Activated T-cell treated with anti-CD3 and anti-CD28 coated beads, Interleukin-2, amount 50 U/mL, for 48 hours (primary cell): ENCODE measurements at places on chromosomes 1 and 21.

GRCh38 chr1:31413405-31414001 is 490 bp downstream of the SERINC2 start:
- DNase-seq = peak; percentile 47

GRCh38 chr1:217721692-217722091 is 90.5 kb downstream of the SPATA17 start:
- no peak for DNase-seq

DNA sequence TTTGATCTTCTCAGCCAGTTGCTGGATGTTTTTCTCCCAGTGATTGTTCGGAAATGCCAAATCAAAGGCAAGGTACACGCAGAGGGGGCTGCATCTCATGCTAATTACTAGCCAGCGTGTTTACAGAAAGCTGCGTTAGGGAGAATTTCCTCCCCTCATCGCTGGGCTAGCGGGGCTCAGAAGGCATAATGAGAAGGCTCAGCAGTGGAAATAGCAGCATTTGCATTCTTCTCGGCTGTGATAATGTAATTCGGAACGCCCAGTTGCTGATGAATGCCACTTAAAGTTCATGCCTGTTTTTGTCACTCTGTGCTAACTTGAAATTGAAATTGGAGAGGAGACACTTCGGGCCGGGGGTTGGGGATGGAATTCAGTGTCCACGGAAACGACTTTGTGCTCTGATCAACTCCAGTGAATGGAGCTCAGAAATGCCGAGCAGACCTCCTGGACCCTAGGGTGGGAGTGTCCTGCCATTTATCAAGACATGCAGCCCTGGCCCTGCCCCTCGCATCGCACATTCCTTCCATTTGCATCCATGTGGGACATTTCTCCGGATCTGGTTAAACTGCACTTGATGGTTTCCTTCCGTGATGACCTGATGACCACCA is 313.4 kb upstream of the C1orf174 start:
- no peak for DNase-seq

GRCh38 chr1:45205910-45206721 is at the start of gene ZSWIM5:
TSS of gene ZSWIM5 (minus strand) at chr1:45206605. CDS start at chr1:45206350, 255 bp downstream.
- peak; percentile 77 for DNase-seq

DNA sequence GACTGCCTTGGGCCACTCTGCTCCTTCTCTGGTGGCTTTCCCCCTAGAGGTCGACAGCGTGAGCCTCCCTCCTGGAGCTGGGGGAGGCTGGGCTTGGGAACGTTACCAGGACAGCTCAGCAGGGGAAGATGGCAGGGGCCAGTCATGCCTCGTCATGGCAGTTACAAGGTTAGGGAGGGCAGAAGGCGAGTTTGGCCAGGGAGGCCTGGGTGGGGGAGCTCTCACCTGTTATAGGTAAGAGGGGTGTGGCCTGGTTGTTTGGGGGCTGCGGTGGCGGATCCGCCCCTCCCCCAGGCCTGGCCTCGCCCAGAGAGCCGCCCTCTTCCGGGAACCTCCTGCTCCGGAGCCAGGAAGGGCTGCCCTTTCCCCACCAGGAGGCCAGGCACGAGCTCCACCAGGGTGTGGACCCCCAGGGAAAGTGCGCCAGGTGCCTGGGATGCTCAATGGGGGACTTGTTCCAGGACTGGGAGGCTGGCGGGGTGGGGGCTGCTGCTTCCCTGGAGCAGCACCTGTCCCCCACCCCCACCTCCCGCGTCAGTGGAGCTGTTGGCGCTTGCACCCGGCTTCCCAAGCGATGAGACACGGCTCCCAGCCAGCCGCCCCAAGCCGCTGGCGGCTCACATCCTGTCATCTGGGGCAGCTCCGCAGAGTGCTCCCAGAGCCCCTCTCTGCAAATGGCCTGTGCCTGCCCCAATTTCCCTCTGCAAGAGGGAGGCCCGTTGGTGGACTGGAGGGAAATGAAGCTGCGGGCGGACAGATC is 23.6 kb upstream of the PKP1 start:
- no peak for DNase-seq

DNA sequence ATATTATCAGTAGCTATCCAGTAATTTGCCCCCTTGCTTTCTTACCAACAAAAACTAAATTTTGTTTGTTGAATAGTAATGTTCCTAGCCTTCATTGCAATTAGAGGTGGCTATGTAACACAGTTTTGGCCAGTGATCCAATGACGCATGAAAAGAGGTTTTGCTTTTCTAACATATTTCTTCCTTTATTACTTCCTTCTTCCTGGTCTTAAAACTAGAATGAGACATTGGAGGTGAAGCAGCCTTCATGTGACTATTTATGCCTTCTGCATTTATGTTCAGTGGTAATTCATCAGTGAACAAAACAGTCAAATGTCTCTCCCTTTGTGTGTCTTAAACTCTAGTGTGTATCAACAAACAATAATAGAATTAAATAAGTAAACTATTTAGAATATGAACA is 35.5 kb downstream of the LRIF1 start:
- no peak for DNase-seq

- DNase-seq = no peak
Observed at GRCh38 chr21:14533499-14534428, 12.4 kb downstream of the SAMSN1 start.

GRCh38 chr1:171904778-171905450 is 63.6 kb downstream of the DNM3 start:
- no peak for DNase-seq

DNA sequence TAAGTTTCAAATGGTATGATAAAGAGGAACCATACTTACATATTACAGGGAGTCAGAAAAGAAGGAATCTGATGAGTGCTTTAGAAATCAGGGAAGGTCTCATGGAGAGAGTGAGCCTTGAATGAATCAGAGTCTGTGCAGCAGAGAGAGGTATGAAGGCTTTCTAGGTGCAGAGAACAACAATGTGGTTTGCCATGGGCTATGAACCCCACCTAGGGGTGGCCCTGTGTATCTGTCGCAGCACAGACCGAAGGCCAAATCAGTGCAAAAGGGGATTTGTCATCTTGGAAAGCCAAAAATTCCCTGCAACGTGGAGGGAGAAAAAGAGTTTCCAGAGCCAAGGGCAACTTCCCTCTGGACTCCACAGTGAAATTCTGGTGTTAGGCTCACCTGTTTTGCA is 3.5 kb downstream of the PAPPA2 start:
- DNase-seq = no peak

GRCh38 chr1:232571523-232571922 is 58.4 kb downstream of the SIPA1L2 start:
- DNase-seq = no peak

- DNase-seq = no peak
Observed at GRCh38 chr1:43981636-43982035, 2.6 kb downstream of the B4GALT2 start.

DNA sequence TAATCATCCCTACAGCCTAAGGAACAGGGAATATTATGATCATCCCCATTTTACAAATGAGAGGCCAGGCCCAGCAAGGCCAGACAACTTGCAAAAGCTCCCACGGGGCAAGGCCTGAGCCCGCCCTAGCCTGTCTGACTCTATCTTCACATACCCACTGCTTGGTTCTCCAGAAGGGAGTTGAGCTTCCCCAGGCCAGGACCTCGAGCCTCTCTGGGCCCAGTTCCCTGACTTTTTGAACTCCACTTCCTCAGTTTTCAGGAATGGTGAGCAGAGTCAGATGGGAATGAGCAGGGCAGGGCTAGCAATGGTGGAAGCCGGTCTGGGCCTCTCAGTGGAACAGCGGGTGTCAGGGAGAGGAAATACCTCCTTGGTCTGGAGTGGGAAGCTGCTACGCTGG is 39.3 kb downstream of the CACNA1S start:
- no peak for DNase-seq

DNA sequence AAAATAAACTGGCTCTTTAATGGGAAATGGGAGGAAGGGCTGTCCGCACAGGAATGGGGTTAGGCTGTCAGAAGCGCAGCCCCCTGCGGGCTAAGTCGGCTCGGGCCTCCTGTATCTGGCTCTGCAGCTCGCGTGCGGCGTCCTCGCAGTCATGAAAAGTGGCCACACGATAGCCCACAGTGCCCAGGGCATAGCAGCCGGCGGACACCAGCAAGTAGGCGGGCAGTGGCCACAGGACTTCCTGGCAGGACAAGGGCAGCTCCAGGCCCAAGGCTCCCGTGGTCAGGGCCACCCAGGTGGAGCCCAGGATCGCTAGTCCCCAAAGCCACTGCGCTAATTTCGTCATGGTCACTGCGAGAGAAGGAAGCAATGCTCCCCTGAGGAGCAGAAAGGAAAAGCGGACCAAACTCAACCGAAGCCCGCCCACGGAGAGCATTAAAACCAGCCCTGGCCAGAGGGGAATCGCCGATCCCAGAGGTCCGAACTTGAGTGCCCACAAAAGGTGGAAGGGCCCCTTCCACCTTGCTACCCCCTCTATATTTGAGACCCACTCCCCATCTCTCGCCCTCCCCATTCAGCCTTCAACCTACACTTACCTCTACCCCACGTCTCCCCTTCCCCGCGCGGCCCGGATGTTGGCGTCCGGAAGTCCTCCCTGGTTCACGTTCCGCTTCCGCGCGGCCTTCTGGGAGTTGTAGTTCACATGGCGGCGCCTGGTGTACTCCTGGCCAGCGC is at the start of gene DPM3:
Gene DPM3, minus strand, starts transcription at position 637 of the 735 bp plus-strand sequence. Its CDS starts 291 bp downstream, at position 346.
- peak; percentile 93 for DNase-seq

DNA sequence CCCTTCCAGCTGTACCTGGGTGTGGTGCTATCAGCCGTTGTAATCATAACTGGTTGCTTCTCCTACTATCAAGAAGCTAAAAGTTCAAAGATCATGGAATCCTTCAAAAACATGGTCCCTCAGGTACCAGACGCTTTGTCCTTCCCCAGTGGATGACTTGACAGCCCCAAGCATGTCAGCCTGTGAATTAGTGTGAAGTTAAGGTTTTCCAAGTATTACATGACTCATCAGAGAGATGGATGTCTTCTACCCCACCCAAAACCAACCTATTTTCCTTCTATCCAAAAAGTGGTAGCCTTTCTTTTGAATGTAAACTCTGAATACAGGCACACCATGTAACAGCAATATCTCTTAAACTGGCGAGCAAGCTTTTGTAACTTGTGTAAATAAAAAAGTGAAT is 15.1 kb downstream of the ATP1A1 start:
- no peak for DNase-seq

DNA sequence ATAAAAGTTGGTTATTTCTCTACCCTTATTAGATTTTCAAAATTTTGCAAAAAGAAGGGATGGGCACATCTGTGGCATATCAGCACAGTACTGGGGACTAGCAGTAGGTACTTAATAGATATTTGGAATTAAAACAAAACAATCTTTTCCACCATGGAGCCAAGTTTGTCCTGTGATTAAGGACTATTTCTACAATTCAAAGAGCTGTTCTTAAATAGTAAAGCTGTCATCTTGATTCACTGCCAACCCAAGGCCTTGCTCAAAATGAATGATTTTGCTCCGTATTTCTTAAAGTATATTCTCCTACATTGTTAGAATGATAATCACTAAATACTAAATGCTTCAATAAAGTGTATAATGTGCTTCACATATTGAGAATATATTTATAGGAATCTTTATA is 169.9 kb downstream of the S1PR1 start:
- no peak for DNase-seq

- DNase-seq = no peak
Observed at GRCh38 chr1:225483818-225484656, 56.2 kb upstream of the LBR start.
